Right lung (tissue), 10 donors: ENCODE measurements at places on chromosomes 1 and 21. TPM values are rescaled to one million over a fixed set of nuclear protein-coding genes. Genes with fewer than 3 reads are reported as not detected.

The EDARADD gene
- 6.7 TPM for polyA plus RNA-seq

DNA sequence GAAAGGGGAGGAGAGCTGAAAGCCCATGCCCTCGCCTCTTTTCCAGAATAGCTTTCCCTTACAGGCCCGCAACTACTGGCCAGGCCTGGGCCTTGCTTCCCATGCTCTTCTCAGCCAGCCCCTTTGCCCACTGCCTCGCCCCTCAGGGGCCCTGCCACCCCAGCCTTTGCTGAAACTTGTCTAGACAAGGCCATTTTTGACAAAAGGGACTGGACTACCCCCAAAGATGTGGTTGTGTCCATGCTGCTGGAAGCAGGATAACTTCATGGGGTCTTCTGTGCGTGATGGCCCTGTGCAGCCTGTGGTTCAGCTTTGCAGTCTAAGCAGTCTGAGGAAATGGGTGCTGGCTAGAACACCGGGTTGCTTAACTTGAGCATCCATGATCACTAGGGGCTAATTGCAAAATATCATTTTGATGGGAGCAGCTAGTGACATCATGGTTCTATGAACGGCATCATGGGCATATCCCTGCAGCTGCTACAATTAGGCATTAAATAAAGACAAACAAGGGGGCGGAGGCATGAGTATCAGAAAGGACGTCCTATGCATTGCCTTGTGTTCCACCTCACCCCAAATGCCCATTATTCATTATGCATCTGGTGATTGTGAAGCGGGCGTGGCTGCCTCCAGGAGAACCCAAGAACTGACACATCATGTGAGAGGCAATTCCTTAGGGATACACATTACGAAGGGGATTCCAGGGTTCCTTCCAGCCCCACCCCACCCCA, 36.8 kb downstream of the NTPCR start:
- no peak for DNase-seq

- DNase-seq = no peak
Measured at GRCh38 chr1:17122521-17123164, 3.4 kb upstream of the PADI2 start.

The ARF1 gene
- polyA plus RNA-seq = 282 TPM

- DNase-seq = no peak
Measured at GRCh38 chr1:241857131-241857530, 9.1 kb downstream of the EXO1 start.

DNA sequence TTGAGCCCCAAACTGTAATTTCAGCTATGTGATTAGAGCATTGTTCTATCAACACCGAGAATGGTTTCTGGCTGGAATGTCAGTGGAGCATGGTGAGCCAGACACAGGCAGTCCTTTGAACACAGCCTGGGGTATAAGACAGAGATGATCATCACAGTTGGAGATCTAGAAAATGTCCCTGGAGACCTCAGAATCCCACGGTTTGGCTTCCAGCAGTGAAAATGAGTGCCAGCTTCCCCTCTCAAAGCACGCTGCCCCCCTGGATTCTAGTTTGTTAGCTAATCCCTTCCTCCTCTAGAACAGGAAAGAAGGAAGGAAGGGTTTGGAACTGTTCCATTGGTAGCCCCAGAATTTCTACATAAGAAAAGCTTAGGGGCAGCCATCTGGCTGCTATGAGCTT, 59.9 kb upstream of the JAK1 start:
- no peak for DNase-seq

DNA sequence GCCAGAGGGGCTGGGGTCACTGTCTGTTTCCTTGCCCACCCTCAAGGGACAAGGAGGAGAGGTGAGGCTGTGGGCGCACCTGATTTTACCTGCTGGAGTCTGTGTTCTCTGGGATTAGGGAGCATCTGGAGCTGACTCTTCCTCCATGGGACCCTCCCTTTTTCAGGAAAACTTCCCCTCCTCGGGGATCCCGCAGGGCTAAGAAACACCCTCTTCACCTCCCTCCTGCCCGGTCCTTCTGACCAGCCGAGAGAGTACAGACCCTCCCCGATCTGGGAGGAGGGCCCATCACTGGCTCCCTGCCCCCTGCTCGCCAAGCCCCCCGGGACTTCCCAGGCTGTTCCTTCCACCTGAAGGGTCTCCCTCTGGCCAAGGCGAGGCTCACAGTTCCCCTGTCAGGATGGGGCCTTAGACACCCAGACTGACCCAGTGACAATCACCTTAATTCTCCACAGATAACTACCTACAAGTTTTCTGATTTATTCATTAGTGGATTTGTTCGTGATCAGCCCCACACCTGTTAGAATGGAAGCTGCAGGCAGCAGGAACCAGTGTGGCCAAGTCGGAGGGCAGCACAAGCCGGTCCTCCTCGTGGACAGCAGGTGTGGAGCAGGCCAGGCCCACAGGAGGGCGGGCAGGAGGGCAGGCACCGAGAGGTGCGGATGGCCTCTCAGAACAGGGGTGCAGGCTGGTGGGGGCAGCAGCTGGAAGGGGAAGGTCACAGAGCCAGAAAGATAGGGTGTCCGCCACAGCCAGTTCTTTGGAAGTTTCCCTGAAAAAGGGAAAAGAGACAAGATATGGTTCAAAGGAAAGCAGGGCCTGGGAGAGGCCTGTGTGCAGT, 15.9 kb upstream of the SAMD11 start:
- DNase-seq = no peak

- no peak for DNase-seq
Measured at GRCh38 chr1:69246710-69247109, 321.0 kb upstream of the LRRC7 start.

GRCh38 chr1:33516891-33517567, 44.6 kb downstream of the ZSCAN20 start:
- DNase-seq = no peak

The C8A gene
- not detected for polyA plus RNA-seq

The TSACC gene
- 1.1 TPM for polyA plus RNA-seq

GRCh38 chr1:83118472-83118871, 880.5 kb downstream of the TTLL7 start:
- no peak for DNase-seq

GRCh38 chr1:224266105-224266914, 63.7 kb downstream of the NVL start:
- no peak for DNase-seq

The IL20 gene
- not detected for polyA plus RNA-seq

- DNase-seq = peak; percentile 44
Measured at GRCh38 chr1:229019663-229020271, 251.1 kb upstream of the RAB4A start.

- no peak for DNase-seq
Measured at GRCh38 chr1:230495891-230496385, 69.8 kb upstream of the PGBD5 start.

The NUP210L gene
- 0.18 TPM for polyA plus RNA-seq

- DNase-seq = no peak
Measured at GRCh38 chr21:42302076-42302650, 13.0 kb downstream of the TFF3 start.

DNA sequence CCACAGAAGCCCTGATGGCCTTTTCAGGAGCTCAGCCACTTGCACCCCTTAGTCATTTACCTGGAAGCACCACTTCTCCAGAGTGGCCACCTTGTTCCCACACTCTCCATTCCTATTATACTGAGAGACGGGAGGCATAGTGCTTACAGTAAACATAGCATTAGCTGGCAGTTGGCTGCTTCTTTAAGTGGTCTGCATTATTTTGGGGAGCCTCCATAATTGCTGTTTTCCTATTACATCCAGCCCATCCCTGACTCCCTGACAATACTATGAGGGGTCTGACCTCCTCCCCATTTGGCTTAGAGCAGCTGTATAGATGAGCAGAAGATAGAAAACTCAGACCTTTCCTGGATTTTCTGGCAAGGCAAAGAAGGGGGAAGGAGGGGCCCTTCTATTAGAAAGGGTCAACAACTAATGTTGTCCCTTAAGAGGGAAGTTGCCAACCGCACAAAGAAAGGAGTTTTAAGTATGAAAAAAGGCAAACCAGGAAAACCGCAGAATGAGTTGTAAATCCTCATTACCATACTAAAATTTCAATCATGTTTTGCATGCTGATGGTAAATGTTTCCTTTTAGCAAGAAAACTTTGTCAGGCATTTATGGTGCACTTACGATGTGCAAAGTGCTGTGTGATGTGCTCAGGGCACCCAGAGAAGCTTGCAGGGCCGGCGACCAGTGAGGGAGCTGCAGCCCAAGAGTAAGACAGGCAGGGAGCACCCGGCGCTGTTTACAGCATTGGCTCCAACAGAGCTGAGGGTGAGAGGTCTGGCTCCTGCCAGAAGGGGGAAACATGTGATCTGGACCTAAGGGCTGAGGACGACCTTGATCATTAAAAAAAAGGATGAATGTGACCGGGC, 167.3 kb downstream of the ZZZ3 start:
- no peak for DNase-seq

The RHD gene
- polyA plus RNA-seq = 1.2 TPM

GRCh38 chr1:222390181-222390580, 157.7 kb downstream of the HHIPL2 start:
- DNase-seq = no peak

GRCh38 chr1:200206761-200207160, 179.3 kb downstream of the NR5A2 start:
- DNase-seq = no peak

GRCh38 chr1:2803931-2804627, 2.6 kb upstream of the TTC34 start:
- DNase-seq = no peak

The FAM72C gene
- polyA plus RNA-seq = 1.6 TPM

DNA sequence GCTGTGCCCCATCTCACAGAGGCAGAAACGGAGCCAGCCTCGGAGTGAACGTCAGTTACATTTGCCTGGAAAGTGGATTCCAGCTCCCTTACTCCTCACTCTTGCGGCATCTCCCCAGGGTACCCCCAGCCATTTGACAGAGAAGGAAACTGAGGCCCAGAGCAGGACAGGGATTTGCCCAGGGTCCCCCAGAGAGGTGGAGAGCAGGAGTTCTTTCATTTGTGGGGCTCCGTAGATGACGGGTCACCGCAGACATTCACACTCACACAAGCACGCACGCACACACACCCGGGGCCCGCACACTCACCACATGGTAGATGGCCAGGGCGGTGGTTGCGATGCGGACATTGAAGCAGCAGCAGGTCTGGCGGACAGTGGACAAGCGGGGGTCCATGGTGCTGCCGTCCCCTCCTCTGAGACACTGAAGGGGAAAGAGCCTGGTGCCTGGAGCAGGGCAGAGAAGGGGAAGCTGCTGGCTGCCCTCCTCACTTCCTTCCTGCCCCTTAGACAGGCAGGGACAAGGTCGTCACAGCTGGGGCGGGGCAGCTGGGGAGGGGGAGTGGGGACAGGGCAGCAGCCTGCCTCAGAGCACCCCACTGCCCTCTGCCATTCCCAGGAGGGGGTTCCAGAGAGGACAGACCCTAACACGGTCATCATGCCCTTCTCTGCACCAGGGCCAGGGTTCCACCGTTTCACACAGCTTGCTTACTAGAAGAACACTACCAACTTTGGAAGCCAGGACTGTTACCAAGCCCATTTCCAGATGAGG, at the start of gene LAPTM5:
LAPTM5 (minus strand) TSS at position 423 of the 769 bp plus-strand sequence; CDS start at position 394, 29 bp downstream.
- DNase-seq = no peak

DNA sequence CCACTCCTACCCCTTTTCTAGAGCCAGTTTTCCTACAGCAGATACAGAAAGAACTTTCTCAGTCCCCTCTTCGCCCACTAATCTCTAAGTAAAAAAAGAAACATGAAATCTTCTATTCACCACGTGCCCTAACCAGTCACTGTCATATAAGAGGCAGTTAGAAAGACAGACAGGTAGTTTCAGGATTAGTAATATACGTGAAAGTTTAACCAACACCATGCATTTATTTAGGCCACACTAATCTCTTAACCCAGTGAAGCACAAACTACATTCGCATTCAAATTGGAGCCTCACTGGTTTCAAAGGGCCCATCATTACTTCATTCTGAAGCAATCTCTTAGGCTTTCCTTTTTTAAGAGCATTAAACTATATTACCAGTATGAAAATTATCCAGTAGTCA, 10.1 kb downstream of the GPATCH2 start:
- DNase-seq = no peak

The DNALI1 gene
- 54.5 TPM for polyA plus RNA-seq

The B3GALT2 gene
- 17.5 TPM for polyA plus RNA-seq

The NRDC gene
- polyA plus RNA-seq = 177 TPM

DNA sequence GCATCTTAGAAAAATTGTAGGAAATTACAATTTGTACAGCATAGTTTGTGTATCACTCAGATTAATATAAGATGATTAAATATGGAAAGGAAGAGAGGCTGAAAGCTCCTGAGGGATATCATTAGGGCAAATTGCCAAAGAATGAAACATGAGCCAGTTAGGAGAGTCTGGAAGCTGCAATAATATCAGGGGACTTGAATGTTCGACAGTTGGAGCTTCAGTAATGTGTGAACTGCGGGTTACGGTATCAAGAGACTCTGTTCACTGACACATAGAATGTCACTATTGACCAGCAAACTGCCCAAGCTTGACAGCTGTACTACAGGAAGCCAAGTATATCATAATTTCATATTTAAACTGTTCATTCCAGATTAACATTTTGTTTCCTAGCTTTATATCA, 157.2 kb downstream of the DENND1B start:
- no peak for DNase-seq

GRCh38 chr1:85484264-85484663, 19.3 kb upstream of the DDAH1 start:
- DNase-seq = no peak

The GSTM5 gene
- 65.8 TPM for polyA plus RNA-seq

GRCh38 chr1:248837045-248837780, 811 bp upstream of the ZNF672 start:
- DNase-seq = no peak

The AGBL4 gene
- 1.2 TPM for polyA plus RNA-seq

DNA sequence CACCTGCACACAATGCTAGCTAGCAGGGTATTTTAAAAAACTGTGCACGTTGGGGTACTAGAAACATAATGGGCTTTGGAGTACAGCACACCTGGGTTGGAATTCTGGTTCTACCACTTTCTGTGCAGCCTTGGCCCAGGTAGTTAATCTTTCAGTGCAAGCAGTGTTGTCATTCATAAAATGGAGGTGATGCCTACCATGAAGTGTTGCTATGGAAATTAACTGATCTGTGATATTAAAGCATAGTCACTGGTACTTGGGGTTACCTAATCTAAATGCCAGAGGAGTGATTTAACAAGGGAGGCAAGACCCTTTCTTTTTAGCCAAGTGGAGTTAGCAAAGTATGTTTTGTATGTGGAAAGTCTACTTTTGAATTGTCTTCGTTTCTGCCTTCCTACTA, 18.0 kb downstream of the ATP1B1 start:
- no peak for DNase-seq

- no peak for DNase-seq
Measured at GRCh38 chr1:54872036-54872331, 15.0 kb downstream of the DHCR24 start.

- no peak for DNase-seq
Measured at GRCh38 chr1:161324020-161324419, 9.8 kb downstream of the SDHC start.

GRCh38 chr1:175317779-175318178, 125.2 kb upstream of the KIAA0040 start:
- peak; percentile 80 for DNase-seq

The ARTN gene
- polyA plus RNA-seq = 1.9 TPM
